Right cardiac atrium (tissue), 5 donors: ENCODE measurements at places on chromosomes 11 and 22.
A peak's percentile ranks its signal among the peaks of the same experiment; 100 is the strongest.

GRCh38 chr11:112734207-112734606 is 227.0 kb upstream of the NCAM1 start:
- DNase-seq: peak; percentile 21

DNA sequence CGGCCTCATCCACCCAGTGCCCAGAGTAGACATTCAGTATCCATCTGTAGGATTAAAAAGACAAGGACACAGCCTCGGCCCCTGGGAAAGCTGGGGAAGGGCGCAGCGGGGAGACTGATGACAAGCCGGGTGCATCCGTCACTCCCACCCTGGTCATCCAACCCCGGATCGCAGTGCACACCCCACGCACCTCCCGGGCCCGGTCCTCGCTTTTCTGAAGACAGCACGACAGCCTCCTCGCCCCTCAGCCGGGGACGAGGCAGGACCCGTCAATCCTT is 1.1 kb downstream of the FCHSD2 start:
- peak; percentile 74 for DNase-seq

DNA sequence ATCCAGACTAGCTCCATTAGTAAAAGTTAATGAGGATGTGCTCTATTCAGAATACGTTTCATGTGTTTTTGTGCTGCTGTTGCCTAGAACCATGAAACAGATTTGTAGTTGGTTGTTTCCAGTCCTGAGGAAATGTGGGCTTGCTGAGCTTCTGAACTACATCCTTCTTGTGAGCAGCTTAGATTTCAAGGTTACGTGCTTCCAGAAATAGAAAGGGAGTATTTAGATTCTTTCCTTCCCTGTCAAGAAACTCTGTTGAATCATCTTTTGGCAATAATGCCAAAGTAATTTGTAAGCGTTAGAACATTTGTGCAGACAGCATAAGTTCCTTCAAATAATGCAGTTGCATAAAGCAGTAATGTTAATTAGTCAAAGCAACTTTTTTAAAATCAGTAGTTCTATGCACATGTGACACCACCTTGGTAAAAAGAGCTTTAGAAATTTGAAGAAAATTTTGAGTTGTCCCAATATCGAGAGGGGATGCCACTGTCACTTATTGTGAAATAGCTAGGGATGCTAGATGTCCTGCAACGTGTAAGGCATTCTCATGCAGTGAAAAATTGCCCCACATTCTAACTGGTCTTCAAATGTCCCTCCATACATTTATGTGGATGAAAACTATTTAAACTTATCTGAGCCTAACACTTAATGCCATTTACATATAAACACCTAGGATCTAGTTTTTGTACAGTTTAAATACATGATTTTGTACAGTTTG is 169.6 kb downstream of the ETS1 start:
- no peak for DNase-seq

DNA sequence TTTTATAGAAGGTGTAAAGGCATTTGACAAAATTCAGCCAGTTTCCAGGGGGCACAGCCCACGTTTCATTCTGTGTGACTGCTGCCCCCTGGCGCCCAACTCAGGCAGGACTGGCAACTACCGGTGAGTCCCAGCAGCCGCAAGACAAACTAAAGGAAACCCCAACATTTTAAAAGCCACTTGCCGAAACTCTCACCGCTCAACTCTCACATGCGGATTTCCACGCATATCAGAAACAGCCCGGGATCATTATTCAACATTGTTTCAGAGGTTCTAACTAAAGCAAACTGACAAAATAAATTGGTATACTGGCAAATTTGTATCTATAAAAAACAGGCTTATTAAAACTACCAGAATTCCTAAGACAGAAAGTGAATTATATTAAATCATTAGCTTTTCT is 48.2 kb downstream of the MORC2 start:
- DNase-seq: peak; percentile 82

GRCh38 chr11:118742304-118742703 is 48.7 kb downstream of the DDX6 start:
- DNase-seq: no peak

GRCh38 chr22:36862251-36863242 is 1.7 kb downstream of the NCF4 start:
- peak; percentile 27 for DNase-seq

DNA sequence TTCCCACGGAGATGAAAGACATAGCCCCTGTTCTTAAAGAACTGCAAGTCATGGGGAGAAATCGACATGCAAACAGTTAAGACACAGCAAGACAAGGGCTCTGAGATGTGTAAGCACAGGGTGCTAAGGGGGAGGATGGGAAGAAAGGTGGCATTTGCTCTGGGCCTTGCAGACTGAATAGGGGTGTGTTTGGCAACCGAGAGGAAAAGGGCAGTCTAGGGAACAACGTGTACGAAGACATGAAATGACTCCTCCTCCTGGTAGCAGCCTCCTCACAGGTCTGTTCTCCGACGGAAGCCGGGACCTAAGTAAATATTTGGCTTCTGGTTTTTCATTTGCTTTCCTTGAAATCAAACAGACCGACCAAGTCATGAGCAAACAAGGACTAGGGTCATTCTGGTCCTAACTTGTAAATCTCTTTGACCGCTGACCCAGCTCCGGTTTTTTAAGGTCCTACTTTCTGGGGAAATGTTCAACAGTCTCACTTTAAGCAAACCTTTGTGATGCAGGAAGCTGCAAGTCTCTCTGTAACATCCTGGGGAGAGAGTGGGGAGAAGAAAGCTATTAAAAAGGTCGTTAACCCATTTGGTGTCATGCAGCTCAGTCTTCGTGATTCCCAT is 19.7 kb downstream of the NNMT start:
- DNase-seq: no peak

- no peak for DNase-seq
Observed at GRCh38 chr11:68741463-68741862, 9.9 kb downstream of the TESMIN start.

GRCh38 chr11:12767577-12767976 is 93.4 kb downstream of the TEAD1 start:
- no peak for DNase-seq

- peak; percentile 61 for DNase-seq
Observed at GRCh38 chr11:63536669-63537292, at the start of gene PLAAT4. PLAAT4 (plus strand) TSS chr11:63536808; CDS start chr11:63536869, 61 bp downstream.

- DNase-seq: peak; percentile 6
Observed at GRCh38 chr11:73401217-73401923, 25.2 kb downstream of the RELT start.

GRCh38 chr22:33853200-33854097 is 66.8 kb downstream of the LARGE1 start:
- DNase-seq: peak; percentile 89

DNA sequence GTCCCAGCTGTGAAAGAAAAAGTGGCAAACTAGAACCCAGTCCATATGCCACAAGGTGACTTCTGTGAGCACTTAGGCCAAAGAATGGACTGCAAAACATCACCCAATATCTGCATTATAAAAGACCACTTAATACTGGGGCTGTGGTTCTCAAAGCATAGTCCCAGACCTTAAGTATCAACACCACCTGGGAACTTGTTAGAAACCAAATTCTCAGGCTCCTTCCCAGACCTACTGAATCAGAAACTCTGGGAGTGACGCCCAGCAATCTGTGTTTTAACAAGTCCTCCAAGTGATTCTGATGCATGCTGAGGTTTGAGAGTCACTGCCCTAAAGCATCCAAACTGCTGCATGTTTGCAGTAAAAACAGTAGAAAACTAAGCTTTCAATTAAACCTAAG is 81.3 kb downstream of the SERGEF start:
- DNase-seq: no peak

DNA sequence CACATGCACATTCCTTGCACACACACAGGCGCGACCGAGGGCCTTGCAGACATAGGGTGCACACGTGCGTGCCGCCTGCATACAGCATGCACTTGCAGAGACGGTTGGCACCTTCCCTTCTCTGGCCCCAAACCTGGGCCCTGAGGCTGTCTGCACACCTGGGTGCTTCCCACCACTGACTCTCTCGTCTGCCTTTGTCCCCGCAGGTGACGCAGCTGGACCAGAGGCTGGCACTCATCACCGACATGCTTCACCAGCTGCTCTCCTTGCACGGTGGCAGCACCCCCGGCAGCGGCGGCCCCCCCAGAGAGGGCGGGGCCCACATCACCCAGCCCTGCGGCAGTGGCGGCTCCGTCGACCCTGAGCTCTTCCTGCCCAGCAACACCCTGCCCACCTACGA is 38.0 kb downstream of the CDKN1C start:
- DNase-seq: no peak

- no peak for DNase-seq
Observed at GRCh38 chr22:27749597-27750225, 51.8 kb downstream of the MN1 start.

GRCh38 chr11:122451911-122452310 is 203.6 kb upstream of the UBASH3B start:
- no peak for DNase-seq

GRCh38 chr22:32024796-32025195 is 18.3 kb upstream of the SLC5A1 start:
- no peak for DNase-seq

DNA sequence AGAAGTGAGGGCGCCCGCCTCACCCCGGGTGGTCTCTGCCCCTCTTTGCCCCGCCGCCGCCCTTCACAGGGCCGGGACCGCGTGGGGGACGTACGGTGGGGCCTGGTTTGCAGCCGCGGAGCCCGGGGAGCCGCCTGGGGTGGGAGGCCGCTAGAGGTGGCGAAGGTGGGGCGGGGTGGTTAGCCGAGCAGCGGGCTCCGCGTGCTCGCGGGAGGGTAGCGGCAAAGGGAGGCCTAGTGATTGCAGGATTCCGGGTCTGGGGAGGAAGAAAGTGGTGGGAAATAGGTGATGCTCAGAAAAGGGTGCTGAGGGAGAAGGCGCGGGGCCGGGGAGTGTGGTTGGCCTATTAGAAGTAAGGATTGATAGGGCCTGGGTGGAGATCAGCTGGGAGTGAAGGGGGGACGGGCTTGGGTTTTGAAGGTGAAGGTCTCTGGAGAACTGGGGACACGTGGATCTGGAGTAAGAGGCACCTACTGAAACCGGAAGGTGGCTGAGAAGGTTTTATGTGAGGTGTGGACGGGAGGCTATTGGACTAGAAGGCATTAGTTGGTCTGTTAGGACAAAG is 571 bp downstream of the FAR1 start:
- peak; percentile 77 for DNase-seq

DNA sequence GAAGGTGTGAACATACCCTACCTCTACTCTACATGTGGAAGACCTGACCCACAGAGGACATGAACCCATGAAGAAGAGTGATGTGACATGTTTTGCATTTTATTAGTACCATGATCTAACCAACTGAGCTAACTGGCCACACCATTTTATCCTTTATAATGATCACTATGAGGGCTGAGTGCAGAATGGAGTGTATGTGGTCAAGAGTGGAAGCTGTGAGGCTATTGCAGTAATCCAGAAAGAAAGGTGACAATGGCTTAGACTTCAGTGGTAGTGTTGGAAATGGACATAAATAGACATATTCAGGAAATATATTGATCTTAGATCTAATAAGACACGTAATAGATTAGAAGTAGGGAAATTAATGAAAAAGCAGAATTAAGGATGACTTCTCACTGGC is 3.8 kb downstream of the SRSF8 start:
- no peak for DNase-seq

DNA sequence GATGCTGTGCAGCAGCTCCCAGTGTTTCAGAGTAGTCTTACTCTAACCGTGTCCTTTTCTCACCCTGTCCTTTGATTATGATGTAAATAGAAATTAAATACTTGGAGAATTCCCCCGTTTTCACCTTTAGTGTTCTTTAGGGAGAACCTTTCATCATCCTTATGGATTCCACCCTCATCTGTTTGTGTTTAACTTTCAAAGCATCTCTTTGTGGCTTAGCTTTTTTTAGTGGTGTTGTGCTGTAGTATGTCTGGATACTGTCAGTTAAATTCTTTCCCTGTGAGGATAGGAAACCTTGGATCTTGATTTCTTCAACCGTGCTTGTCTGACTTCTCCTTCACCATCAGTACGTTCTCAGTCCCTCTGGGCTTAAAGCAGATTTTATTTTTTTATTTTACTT is 48.5 kb downstream of the PPP6R3 start:
- no peak for DNase-seq

GRCh38 chr11:115963156-115963555 is 458.9 kb upstream of the CADM1 start:
- no peak for DNase-seq

- no peak for DNase-seq
Observed at GRCh38 chr22:47012589-47013370, 250.3 kb downstream of the TBC1D22A start.

- no peak for DNase-seq
Observed at GRCh38 chr11:124153821-124154220, 29.3 kb upstream of the OR10D3 start.

GRCh38 chr11:108307751-108308150 is 84.9 kb downstream of the ATM start:
- no peak for DNase-seq

GRCh38 chr11:27757953-27758352 is 57.7 kb upstream of the BDNF start:
- no peak for DNase-seq

DNA sequence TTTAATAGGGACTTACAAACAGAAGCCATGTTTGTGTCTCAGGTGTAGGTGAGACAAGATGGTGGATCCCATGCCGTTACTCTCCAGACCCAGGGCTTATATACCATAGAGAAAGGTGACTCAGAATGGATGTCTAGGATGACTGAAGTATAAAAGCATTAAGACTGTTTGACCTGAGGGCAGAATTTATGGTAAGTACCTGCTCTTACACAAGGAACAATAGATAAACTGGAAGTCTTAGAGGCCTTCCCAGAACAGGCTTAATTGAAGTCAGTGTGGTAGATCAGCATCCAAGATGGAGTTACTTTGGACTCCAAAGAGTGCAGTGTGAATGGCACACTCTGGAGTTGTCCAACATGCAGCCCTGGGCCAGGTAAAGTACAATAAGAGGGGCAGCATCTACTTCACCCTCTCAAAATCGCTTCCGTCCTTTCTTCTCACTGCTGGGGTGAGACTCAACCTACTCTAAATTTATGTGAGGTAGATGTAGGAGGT is 387.0 kb upstream of the DDI1 start:
- no peak for DNase-seq

DNA sequence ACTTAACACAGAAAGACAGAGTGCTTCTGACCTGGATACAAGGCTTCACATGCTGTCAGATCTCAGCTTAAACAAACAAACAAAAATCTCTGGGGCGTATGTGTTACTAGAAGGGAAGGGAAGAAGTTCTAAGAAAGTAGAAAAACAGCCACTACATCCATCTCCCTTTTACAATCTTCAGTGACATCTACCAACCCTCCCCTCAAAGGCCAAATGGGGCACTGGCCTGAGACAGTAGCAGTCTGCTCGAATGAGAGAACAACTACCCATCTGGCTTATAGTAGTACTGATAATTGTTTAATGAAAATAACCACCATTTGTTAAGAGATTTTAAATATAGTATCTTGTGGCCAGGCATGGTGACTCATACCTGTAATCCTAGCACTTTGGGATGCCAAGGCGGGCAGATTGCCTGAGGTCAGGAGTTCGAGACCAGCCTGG is 29.4 kb downstream of the CCDC83 start:
- DNase-seq: no peak

- DNase-seq: no peak
Observed at GRCh38 chr11:73189315-73189714, 28.8 kb upstream of the P2RY2 start.

GRCh38 chr11:35347173-35347878 is 72.0 kb downstream of the SLC1A2 start:
- DNase-seq: no peak

GRCh38 chr11:100562128-100562527 is 125.0 kb upstream of the ARHGAP42 start:
- no peak for DNase-seq

- peak; percentile 91 for DNase-seq
Observed at GRCh38 chr11:118607401-118608359, at the start of gene PHLDB1. PHLDB1 (plus strand) TSS chr11:118607615; CDS start chr11:118613837, 6,222 bp downstream.
